ENCODE measurements at places on chromosomes 1 and 21. TPM values are rescaled to one million over a fixed set of nuclear protein-coding genes. Genes with fewer than 3 reads are reported as not detected.

Gene NPPA
- total RNA-seq, result not detected

Gene PRAMEF18
- not detected for total RNA-seq

Gene FOXD3
- not detected for total RNA-seq

Gene ECM1
- 30.0 TPM for total RNA-seq

Gene ICOSLG
- 0.29 TPM for total RNA-seq

Gene RBM34
- 58.9 TPM for total RNA-seq

Gene LIN28A
- total RNA-seq, result not detected

Gene BRINP2
- total RNA-seq, result not detected

Gene FCRL2
- not detected for total RNA-seq

Gene GBP5
- under 0.01 TPM for total RNA-seq

Gene RNF223
- total RNA-seq, result not detected

Gene BNIPL
- total RNA-seq, result 1.2 TPM

Gene DNASE2B
- not detected for total RNA-seq

Gene SHE
- not detected for total RNA-seq

Gene SPRR1A
- not detected for total RNA-seq

Gene ITGB2
- 15.2 TPM for total RNA-seq

Gene OR10X1
- total RNA-seq, result not detected

Gene LCE2A
- total RNA-seq, result not detected

Gene UBIAD1
- 10.5 TPM for total RNA-seq

Gene ATP1A4
- total RNA-seq, result not detected

Gene FCRL4
- not detected for total RNA-seq

Gene ATP6V1G3
- 0.36 TPM for total RNA-seq

Gene MX2
- total RNA-seq, result 12.4 TPM

Gene ARV1
- 20.3 TPM for total RNA-seq

Gene APOBEC4
- under 0.01 TPM for total RNA-seq

Gene VTCN1
- not detected for total RNA-seq

Gene ZSWIM5
- total RNA-seq, result 0.36 TPM

Gene C1orf167
- not detected for total RNA-seq

Gene NECTIN4
- total RNA-seq, result under 0.01 TPM

Gene SYPL2
- 1.8 TPM for total RNA-seq

Gene PIK3C2B
- total RNA-seq, result 0.36 TPM

Gene CLCNKB
- 0.29 TPM for total RNA-seq

Gene PTGFR
- 81.9 TPM for total RNA-seq

Gene PPFIA4
- total RNA-seq, result 8.0 TPM

Gene IL20
- total RNA-seq, result not detected

Gene GPR37L1
- total RNA-seq, result not detected

Gene CYP4B1
- total RNA-seq, result not detected

Gene CR2
- not detected for total RNA-seq

Gene TRAF3IP3
- not detected for total RNA-seq

Gene TRIM17
- under 0.01 TPM for total RNA-seq

Gene SH2D1B
- total RNA-seq, result not detected

Gene PROK1
- not detected for total RNA-seq

Gene SLC37A1
- total RNA-seq, result 6.9 TPM

Gene RIPPLY3
- not detected for total RNA-seq

Gene FAM163A
- total RNA-seq, result not detected

Gene PTGER3
- total RNA-seq, result not detected

Gene GPR161
- total RNA-seq, result 13.8 TPM

Gene VAMP4
- 7.6 TPM for total RNA-seq

Gene ANGPTL1
- total RNA-seq, result 12.1 TPM
